Pancreas (tissue), 10 donors: ENCODE measurements at places on chromosomes 11 and 22. TPM values are rescaled to one million over a fixed set of nuclear protein-coding genes. Genes with fewer than 3 reads are reported as not detected.

The UBQLNL gene
- total RNA-seq = 0.24 TPM

The ARVCF gene
- 7.3 TPM for total RNA-seq

The MB gene
- total RNA-seq = not detected

The SLC37A2 gene
- 5.0 TPM for total RNA-seq

DNA sequence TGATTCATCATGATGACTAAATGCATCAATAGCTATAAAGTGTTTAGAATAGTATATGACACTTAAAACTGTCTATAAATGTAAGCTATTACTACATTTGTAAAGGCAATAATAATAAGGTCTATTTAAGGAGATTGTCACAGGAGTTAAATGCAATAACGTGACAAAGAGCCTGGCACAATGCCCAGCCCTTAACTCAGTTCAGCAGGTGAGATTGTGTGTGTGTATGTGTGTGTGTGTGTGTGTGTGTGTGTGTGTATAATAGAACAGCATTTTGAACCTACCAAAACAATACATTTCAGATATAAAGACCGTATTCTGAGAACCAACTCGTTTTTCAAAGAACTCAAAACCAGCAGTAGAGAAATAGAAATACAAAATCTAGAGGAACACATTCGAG lies 177.5 kb downstream of the MYO18B start:
- H3K27ac ChIP-seq = no peak overlapping the region
- DNase-seq = no peak
- no peaks in the 10 kb centered on the region for H3K4me1 ChIP-seq
- H3K4me3 ChIP-seq = no peak overlapping the region
- H3K27me3 ChIP-seq = no peaks in the 10 kb centered on the region
- no peaks in the 10 kb centered on the region for H3K36me3 ChIP-seq

- no peaks in the 10 kb centered on the region for H3K36me3 ChIP-seq
- DNase-seq = no peak
- no peak overlapping the region for H3K4me3 ChIP-seq
- H3K4me1 ChIP-seq = peaks cover 47% of the 10 kb centered on the region
- H3K27ac ChIP-seq = peak overlapping the region; percentile 57
Measured at GRCh38 chr11:2459796-2460531, 15.2 kb downstream of the KCNQ1 start.

DNA sequence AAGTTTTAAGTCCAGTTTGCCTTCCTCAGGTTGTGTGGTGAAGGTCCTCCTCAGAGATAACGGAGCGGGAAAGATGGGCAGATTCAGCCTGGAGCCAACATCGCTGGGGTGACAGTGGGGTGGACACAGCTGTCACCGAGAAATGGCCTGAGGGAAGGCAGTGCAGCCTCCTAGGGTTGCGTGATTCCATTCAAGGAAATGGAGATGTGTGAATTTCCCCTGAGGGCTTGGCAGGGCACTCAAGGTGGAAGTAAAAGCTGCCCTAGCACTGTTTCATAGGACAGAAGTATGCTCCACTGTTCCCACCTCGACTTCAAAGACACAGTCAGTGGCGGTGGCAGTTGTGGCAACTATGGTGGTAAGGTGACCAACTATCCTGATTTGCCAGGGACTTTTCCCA lies 15.4 kb upstream of the CAT start:
- no peaks in the 10 kb centered on the region for H3K4me1 ChIP-seq
- no peaks in the 10 kb centered on the region for H3K27me3 ChIP-seq
- no peaks in the 10 kb centered on the region for H3K36me3 ChIP-seq
- DNase-seq = no peak
- no peak overlapping the region for H3K27ac ChIP-seq

DNA sequence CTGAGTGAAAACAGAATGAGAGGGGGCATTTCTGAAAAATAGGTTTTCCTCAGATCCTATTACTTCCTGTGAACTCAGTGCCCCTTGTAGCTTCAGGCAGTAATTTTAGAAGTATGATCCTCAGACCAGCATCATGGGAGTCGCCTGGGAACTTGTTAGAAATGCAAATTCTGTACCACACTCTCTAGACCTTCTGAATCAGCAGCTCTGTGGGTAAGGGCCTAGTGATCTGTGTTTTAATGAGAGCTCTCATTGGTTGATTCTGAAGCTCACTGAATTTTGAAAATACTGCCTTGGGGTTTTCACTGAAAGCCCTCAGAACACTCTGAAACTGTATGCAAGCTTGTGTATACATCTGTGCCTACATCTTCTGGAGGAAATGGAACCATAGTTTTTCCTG lies 647.2 kb upstream of the ANO5 start:
- H3K27ac ChIP-seq = no peak overlapping the region
- no peak for DNase-seq
- no peak overlapping the region for H3K4me3 ChIP-seq

DNA sequence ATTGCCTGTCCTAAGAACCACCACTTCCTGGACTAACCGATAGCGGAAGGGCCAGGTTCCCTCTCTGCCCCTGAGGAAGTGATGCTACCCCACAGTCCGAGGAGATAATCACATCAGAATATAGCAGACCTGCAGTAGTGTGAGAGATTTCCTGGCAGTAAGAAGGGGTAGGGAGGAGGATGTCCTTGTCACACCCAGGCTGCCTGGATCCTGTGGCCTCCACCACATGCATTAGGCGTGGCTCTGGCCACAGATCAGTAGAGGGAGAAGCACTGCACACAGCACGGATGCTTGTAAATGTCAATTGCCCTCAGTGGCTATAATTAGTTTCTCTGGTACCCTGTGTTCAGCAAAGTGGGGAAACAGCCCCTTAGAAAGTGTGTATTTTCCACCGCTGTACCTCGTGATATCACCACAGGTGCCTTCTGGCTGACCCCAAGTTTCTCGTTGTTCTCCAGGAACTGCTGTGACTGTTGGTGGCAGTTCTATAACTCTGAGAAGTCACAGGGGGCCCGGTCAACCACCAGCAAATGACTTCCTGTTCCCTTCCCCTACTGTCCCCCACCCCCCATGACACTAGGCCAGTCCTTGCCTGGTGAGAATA lies 61.8 kb downstream of the UBASH3B start:
- no peak overlapping the region for H3K4me3 ChIP-seq
- H3K4me1 ChIP-seq = no peaks in the 10 kb centered on the region

- no peaks in the 10 kb centered on the region for H3K4me1 ChIP-seq
- DNase-seq = no peak
- no peaks in the 10 kb centered on the region for H3K36me3 ChIP-seq
- no peaks in the 10 kb centered on the region for H3K27me3 ChIP-seq
Measured at GRCh38 chr11:45713573-45713972, 48.2 kb upstream of the CHST1 start.

GRCh38 chr11:117973503-117973860 lies 12.7 kb upstream of the IL10RA start:
- no peak for DNase-seq
- H3K4me3 ChIP-seq = no peak overlapping the region
- no peaks in the 10 kb centered on the region for H3K27me3 ChIP-seq
- H3K36me3 ChIP-seq = no peaks in the 10 kb centered on the region
- peaks cover 5% of the 10 kb centered on the region for H3K4me1 ChIP-seq

DNA sequence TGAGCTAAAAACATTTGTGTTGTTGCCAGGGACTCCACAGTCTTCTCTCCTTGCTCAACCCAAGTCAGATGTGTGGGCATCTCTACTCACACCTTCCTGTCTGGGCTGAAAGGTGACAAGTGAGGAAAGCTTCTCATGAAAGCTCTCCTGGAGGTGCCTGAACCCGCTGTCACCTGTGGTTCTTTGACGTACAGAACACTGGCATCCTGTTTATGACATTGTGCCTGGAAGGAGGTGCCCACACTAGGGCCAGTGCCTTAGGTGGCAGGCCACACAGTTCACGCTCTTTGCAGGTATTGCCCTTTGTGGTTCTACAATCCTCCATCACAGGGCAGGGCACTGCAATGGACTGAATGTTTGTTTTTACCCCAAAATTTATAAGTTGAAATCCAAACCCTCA lies 108.5 kb downstream of the CD44 start:
- DNase-seq = no peak
- H3K36me3 ChIP-seq = no peaks in the 10 kb centered on the region
- H3K27ac ChIP-seq = peak overlapping the region; percentile 47
- no peak overlapping the region for H3K4me3 ChIP-seq

DNA sequence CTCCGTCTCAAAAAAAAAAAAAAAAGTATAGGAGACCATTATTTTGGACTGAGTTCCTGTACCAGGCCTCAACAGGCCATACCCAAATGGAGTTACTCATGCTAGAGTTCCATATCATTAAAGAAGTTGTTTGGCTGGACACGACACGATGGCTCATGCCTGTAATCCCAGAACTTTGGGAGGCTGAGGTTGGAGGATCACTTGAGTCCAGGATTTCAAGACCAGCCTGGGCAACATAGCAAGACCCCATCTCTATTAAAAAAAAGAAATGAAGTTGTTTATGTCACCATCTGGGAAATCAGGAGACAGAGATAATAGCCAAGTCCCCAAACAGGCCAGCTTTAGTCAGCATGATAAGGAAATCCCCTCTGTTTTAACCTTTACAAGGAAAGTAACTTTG lies 6.7 kb upstream of the FNBP4 start:
- H3K36me3 ChIP-seq = peaks cover 19% of the 10 kb centered on the region
- H3K27ac ChIP-seq = no peak overlapping the region
- no peaks in the 10 kb centered on the region for H3K27me3 ChIP-seq
- no peaks in the 10 kb centered on the region for H3K4me1 ChIP-seq
- no peak overlapping the region for H3K4me3 ChIP-seq

DNA sequence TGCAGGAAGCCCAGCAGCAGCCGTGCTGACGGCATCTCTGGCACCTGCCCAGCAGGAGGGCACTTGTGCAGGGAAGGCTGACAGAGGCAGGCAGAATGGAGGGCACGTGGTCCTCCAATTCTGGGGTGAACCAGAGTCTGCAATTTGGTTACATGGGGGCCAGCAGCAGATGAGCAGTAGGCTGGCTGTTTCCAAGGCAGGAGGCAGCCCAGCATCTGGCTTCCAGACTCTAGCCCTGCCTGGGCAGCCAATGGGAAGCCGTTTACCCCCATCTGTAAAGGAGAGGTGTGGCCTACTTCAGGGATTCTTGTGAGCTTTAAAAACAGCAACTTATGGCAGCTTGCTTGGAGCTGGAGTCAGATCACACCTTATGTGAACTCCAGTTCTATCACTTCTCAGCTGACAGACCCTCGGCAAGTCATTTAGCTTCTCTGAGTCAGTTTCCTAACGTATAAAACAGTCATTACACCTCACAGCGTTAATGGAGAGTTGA lies 27.9 kb upstream of the RASL10A start:
- peaks cover 9% of the 10 kb centered on the region for H3K36me3 ChIP-seq
- peaks cover 29% of the 10 kb centered on the region for H3K4me1 ChIP-seq
- H3K27me3 ChIP-seq = no peaks in the 10 kb centered on the region
- H3K4me3 ChIP-seq = no peak overlapping the region
- H3K27ac ChIP-seq = peak overlapping the region; percentile 63

GRCh38 chr11:92881940-92882450 lies 87.5 kb upstream of the MTNR1B start:
- H3K27ac ChIP-seq = no peak overlapping the region
- no peaks in the 10 kb centered on the region for H3K4me1 ChIP-seq
- DNase-seq = no peak
- H3K36me3 ChIP-seq = no peaks in the 10 kb centered on the region

- no peaks in the 10 kb centered on the region for H3K36me3 ChIP-seq
- no peak overlapping the region for H3K4me3 ChIP-seq
- no peak overlapping the region for H3K27ac ChIP-seq
- no peaks in the 10 kb centered on the region for H3K27me3 ChIP-seq
Measured at GRCh38 chr11:24531528-24531927, 34.7 kb downstream of the LUZP2 start.

DNA sequence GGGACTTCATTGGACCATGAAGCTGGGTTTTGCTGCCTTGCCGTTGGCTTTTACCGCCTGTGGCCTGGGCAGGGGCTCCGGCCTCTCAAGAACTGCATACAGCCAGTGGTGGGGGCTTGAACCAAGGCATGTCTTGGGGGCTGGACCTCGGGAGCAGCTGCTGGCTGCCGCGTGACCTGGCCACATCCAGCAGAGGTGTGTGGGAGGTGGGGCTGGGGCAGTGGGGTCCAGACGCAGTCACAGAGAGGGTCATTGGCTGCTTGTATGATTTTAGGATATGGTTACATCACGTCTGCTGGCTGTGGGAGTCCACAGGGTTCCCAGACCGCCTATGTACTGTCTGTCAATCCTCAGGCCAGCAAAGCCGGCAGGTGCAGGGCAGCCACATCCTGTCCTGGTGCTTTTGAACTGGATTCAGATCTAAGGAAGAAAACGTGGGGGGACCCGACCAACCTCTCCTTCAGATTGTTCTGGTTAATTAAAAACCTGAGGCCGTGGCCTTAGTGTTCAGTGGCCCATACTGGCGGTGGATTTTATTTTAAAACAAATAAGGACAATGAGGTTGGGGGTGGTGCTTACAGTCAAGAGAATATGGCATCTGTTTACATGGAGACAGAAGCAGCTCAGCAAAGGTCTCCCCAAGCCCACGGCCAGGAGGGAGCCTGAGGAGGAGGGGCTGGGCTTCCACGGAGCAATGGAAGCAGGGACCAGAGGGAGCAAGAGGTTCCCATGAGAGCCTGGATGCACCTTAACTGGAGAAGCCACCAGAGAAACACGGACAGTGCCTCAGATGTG lies 426.0 kb downstream of the TBC1D22A start:
- no peaks in the 10 kb centered on the region for H3K4me1 ChIP-seq
- no peaks in the 10 kb centered on the region for H3K27me3 ChIP-seq
- no peak for DNase-seq
- H3K36me3 ChIP-seq = no peaks in the 10 kb centered on the region
- H3K4me3 ChIP-seq = no peak overlapping the region
- H3K27ac ChIP-seq = no peak overlapping the region

DNA sequence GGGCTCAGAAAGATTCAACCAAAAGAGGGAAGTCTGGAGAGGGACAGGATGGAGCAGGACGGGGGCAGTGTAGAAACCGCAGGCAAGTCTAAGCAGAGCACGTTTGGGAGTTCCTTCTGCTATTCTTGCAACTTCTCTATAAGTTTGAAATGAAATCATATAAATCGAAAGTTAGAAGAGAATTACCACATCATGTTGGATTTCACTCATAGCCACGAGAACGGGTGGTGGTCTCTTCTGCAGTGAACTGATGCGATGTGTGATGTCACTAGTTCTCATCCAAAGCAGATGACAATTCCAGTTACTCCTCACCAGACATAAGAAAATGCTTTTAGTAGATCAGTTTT lies 36.0 kb downstream of the KCNQ1 start:
- H3K4me3 ChIP-seq = no peak overlapping the region
- no peak overlapping the region for H3K27ac ChIP-seq
- H3K4me1 ChIP-seq = peaks cover 14% of the 10 kb centered on the region
- no peaks in the 10 kb centered on the region for H3K36me3 ChIP-seq
- DNase-seq = no peak

DNA sequence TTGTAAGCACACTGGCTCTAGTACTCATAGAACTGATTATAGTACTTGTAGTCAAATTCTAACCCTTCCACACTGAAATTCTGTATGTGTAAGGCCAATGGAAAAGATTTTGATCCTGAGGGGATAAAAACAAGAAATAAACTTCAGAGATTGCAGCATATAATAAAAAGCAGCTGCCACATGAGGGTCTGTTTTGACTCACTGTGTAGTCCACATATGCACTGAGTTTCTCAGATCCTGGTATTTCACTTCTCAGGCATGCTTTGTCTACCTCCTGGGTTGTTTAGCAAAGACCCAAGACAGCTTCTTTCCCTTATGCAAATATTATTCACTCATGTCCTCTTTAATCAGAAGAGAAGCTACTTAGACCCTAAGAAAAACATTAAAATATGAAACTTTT lies 71.1 kb upstream of the SLC5A12 start:
- no peak overlapping the region for H3K27ac ChIP-seq
- no peak for DNase-seq
- H3K27me3 ChIP-seq = no peaks in the 10 kb centered on the region
- H3K36me3 ChIP-seq = no peaks in the 10 kb centered on the region
